ENCODE measurements at places on chromosomes 2 and 18.

- no peak for DNase-seq
These were observed 228.4 kb upstream of the AGAP1 start for GRCh38 chr2:235265348-235265965.

- DNase-seq = no peak
These were observed 307.2 kb upstream of the DLGAP1 start for GRCh38 chr18:4762330-4762729.

DNA sequence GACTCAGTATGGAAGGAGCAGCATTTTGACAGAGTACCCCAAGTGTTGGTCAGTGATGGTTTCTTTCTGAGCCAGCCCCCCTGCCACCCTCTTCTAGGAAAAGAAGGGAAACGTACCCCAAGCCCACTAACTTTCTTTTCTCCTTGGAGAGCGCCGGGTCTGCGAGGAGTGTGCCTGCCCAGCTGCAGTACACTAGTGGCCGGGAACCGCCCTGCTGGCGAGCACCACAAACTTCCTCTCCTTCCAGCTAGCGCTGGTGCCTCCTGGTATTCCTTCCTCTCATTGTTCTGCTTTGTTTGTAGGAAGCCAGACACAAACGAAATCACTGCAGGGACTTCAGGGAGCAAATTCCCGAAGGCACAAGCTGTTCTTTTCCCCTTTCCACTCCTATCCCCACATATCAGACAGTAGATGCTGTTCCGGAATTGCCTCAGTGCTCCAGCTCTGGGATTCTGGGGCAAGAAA, 1.8 kb downstream of the CCDC85A start:
- DNase-seq = peak; percentile 18

DNA sequence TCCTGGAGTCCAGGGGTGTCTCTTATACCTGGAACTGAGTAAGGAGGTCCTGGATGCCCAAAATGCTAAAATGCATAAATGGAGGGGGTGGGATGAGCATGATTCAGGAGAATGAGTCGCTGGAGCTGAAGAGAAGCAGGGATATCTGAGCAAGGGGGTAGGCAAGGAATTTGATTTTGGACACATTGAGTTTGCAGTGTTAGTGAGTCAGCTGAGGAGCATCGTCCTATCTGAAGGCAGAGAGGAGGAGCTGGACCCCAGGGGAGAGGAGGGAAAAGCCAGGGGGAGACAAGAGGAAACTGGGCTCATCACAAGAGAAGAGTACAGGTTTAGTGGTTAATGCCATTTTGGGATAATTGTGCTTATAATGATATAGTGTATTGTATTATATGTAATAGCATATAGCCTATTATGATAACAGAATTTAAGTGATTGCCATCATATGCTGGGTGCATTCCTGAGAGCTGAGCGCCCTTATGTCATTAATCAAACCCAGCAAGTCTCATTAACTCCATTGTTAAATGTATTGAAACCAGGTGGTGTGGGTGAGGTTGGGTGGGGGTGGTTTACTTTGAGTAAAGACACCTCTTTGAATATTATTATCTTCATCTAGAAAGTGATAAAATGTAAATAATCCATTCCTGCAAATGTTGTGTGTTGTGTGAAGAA, 12.4 kb downstream of the EHD3 start:
- DNase-seq = no peak

GRCh38 chr2:168432565-168433186, 23.4 kb upstream of the CERS6 start:
- no peak for DNase-seq

GRCh38 chr2:6297238-6297637, 568.5 kb downstream of the CMPK2 start:
- no peak for DNase-seq

DNA sequence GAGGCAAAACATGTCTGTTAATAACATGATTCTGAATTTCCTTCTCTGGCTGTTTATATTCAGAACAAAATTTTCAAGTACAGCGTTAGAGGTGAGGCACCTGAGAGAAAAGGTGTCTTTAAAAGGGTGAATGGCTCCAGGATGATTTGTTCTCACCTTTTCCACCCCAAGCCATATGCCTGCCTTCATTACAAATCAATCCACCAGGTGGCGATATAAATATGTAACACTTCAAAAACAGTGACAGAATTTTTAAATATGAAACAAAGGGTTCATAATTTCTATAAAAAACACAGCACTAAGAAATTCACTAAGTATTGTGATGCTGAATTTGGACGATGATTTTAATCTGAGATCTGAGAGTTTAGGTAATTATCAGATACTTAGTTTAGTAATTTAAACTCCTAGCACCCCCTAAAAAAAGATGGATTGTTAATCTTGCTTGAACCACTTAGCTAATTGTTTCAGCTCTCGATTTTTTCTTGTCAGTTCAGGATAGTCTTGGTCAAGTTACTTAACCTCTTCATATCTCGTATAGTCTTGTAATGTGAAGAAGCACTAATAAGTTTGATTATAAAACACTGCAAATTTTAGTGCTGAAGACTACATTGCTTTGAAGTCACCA, 528.8 kb downstream of the CPS1 start:
- DNase-seq = peak; percentile 21

- no peak for DNase-seq
These were observed 73.1 kb upstream of the PID1 start for GRCh38 chr2:229344151-229344551.

GRCh38 chr2:15049096-15049993, 416.8 kb downstream of the LRATD1 start:
- DNase-seq = no peak

Measured in dermis microvascular lymphatic vessel endothelial cell (primary cell).